Renal cortical epithelial cell (primary cell): ENCODE measurements at places on chromosomes 1 and 21.

DNA sequence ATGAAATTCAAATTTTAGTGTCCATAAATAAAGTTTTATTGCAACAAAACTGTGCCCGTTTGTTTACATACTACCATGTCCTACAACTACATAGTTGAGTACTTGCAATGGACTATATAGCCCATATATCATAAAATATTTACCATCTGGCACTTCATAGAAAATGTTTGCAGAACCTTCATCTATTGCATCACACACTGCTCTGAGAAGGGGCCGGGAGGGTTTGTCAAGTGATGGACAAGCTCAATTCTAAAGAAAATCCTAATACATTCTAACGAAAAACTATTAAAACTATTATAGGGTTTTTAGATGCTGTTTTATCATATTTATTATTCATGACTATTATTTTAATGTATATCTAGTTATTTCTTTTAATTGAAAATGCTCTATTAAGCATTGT lies 35.9 kb downstream of the RGSL1 start:
- no peak for DNase-seq

- no peak for DNase-seq
Measured at GRCh38 chr21:42063191-42063570, 7.9 kb upstream of the UMODL1 start.

- DNase-seq, result no peak
Measured at GRCh38 chr1:101338714-101339430, 102.1 kb downstream of the S1PR1 start.

DNA sequence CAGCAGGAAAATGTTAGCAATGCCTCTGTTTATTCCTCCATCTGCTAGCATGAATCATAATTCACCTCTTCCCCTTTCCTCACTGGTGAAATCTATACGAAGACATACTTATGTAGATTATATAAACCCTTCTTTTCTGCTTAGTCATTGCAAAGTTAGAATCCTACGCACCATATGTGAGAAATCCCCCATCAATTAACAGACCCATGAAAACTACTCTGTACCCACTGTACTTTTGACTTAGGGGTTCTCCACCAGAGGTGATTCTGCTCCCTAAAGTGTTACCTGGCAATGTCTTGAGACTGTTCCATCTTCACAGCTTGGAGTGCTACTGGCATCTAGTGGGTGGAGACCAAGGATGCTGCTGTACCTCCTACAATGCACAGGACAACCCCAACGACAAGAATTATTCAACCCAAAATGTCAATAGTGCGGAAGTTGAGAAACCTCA lies 49.6 kb upstream of the KCTD3 start:
- DNase-seq, result no peak

DNA sequence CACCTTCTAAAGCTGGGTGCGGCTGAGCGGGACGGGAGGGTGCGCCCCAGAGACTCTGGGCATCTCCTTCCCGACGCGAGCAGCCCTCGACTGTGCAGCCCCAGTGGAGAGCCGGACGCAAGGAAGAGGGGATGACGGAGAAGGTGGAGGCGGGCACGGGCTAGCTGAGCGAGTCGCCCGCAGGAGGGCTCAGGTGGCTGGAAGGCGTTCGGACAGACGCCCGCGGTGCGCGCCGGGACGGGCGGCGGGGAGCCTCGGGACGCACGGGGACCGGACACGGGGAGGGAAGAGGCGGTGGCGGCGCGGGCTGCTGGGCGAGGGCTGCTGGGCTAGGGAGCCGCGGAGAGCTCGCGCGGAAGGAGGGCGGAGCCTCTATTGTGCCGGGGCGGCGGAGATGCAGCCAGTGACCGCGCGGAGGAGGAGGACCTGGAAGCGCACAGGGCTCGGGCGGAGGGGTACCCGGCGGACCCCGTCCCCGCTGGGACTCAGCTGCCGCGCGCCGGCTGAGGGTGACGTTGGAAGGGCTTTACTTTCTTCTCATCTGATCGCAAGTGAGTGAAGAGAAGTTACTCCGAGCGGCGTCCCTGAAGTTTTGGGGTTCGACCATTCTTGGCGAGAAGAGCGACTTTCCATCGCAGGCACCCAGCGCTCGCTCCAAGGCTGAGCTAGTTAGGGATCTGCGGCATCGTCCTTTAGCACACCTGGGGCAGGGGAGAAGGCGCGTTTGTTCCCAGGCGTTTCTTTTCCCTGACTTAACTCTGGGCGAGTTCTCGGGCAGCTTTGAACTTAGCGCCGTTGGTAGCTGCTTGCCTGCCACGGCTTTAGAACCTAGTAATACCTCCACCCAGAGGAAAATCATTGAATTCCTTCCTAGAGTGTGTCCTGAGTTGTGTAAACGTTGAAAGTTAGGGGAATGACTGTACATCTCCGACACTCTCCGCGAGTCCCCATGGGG lies at the start of gene OLFML2B:
OLFML2B (minus strand) TSS at position 323 of the 955 bp plus-strand sequence. CDS start 439 bp downstream, outside the sequence.
- peak; percentile 90 for DNase-seq

DNA sequence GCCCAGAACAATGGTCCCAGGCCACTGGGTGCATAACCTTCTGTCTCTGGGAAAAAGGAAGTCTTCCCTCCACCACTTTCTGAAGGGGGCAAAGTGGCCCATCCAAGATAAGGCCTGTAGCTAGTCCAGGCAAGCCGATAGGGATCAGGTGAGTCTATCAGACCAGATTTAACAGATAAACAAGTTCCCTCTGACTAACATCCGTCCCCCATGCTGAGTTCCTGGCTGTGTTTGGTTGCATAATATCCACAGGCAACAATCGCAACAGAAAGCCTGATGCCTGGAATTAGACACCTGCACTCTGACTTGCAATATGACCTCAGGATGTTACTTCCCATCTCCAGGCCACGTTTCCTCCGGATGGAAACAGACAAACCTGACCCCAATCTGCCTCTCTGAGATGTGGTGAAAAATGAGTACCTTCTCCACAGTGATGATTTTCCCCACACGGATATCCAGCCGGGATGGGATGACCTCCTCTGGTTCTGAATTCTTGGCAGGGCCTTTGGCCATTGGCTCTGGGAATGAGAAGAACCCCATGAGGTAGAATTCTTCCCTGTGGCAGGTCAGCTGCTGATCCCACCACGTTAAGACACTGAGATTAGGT lies 36.4 kb downstream of the YARS1 start:
- no peak for DNase-seq

GRCh38 chr1:210332719-210333398 lies 4.2 kb downstream of the HHAT start:
- DNase-seq, result peak; percentile 48

DNA sequence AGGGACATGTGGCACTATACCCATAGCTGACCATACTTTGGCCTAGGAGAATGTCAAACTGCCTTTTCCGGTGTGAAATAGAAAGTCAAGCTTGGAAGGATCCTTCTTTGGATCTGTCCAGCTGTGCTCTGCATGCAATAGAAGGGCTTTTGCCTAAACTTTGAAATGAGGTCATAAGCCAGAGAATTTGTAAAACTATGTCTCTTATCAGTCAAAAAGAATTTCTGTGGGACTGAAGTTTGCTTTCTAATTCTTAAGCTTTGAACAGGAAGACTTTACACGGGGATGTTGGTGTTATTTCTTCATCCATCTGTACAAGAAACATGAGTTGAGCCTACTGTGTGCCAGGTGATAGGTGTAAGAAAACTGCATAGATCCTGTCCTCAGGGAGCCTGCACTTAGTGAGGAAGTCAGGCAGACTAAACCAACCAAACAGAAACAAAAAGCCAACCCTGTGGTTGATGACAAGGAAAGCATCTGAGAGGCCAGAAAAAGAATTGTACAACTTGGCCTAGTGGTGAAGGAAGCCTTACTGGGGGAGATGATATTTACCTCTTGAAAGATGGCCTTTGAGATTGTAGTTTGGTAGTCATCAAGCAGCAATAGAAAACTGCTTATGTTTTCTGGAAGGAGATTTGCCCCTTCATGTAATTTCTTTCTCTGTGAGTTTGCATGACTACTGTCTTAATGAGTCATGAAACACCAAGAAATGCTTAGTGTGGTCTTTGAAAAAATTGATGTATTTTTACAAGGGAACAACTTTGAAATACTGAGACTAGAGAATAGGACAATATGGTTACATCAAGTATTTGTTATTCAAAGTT lies 24.8 kb downstream of the TGFB2 start:
- DNase-seq, result peak; percentile 72

DNA sequence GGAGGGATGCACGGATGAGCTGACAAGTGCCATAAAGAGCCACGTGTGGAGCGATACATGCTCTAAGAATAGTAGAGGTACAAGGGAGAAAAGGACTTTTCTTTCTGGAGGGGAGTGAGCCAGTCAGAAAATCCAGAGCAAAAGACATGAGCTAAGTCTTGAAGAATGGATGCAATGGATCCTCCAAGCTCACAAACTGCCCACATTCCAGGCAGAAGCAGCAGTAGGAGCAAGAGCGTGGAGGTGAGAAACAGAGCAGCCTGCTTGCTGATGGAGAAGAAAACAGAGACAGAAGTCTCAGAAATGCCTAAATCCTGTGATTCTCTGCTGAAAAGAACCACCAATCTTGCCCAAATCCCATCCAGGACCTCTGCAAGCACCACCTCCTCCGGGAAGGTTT lies 78.2 kb upstream of the RALGPS2 start:
- no peak for DNase-seq

- peak; percentile 54 for DNase-seq
Measured at GRCh38 chr1:1132042-1132950, 16.4 kb upstream of the C1orf159 start.

DNA sequence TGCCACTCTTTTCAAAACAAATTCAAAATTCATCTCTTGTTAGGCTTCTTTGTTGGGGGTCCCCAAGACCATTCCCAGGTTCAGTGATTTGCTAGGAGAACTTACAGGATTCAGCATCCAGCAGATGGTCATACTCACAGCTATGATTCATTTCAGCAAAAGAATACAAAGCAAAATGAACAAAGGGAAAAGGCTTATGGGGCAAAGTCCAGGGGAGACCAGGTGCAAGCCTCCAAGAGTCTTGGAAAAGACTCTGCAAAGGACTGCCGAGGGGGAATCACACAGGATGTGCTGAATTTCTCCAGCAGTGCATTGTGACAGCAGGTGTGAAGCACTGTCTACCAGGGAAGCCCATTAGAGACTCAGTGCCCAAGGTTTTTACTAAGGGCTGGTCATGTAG lies 7.3 kb downstream of the TRAF5 start:
- DNase-seq, result no peak

- DNase-seq, result no peak
Measured at GRCh38 chr1:37851782-37852210, 7.6 kb downstream of the MTF1 start.

DNA sequence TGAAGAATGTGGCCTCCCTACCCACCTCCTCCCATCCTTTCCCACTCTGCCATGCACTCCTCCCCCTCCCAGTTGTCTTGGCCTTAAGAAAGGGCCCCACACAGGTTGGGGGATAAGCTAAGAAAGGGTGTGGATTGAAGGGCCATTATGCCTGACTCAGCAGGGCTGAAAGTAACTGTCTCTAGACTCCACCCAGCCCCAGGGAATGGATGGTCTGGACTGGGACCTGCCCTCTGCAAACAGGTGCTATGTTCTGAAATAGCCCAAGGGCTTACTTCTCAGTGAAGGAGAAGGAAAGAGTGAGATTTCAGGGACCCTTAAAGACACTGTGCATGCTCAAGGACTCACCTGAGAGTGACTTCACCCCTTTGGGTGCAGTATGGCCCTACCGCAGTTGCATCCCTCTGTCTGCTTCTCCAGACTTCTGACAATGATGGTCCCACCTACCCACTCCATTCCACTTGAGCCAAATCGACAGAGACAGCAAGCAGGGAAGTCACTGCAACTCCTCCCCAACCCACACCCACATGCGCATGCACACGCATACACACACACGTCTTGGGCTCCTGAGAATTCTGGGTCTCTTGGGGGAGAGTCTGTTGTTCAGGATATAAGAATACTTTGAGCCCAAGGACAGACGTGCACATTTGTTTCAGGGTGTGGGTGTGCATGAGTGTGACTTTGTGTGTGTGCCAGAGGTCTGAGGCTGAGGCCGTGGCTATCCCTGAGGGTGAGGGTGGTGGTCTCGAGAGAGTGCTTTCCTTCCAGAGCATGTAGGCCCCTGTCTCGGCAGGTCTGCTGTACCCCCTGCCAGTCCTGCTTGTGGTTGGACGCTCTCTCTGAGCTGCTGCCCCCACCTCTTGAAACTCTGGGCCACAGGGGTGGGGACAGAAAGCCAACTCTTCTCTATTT lies 231.9 kb downstream of the PTPRU start:
- DNase-seq, result no peak

DNA sequence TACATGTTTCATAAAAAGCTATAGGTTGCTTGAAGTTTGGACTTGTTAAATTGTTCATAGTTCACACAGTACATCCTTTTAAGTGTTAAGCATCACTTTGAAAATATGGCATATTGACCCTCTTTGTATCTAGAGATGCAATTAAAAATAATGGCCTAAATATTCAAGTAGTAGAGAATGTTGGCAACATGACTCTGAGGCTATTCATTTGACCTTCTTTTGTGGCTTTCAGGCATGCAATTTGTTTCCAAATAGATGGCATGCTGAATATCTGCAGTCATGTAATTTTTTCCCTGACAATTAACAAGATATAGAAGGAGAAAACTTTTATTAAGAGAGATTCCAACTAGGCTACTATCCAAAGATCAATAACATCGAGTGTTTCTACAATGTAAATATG lies 230.5 kb upstream of the ZRANB2 start:
- no peak for DNase-seq

DNA sequence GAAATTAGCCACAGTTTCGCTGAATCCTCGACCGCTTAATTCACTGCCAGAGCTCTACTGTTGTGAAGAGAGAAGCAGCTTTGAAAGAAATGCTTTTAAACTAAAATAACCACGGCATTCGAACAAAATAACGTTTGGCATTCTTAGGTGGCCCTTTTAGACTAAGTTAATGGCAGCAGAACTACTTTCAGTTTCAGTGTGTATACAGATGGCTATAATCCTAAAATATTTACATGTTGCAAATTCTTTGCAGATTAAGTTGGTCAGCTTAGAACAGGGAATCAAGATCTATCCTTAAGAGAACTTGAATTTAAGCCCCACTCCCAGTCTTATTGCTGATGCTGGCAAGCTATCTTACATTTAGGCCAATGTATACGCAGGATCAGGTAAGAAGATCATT lies 62.7 kb downstream of the ADSS2 start:
- no peak for DNase-seq

- DNase-seq, result no peak
Measured at GRCh38 chr1:223742856-223743517, 30.6 kb downstream of the CAPN2 start.

DNA sequence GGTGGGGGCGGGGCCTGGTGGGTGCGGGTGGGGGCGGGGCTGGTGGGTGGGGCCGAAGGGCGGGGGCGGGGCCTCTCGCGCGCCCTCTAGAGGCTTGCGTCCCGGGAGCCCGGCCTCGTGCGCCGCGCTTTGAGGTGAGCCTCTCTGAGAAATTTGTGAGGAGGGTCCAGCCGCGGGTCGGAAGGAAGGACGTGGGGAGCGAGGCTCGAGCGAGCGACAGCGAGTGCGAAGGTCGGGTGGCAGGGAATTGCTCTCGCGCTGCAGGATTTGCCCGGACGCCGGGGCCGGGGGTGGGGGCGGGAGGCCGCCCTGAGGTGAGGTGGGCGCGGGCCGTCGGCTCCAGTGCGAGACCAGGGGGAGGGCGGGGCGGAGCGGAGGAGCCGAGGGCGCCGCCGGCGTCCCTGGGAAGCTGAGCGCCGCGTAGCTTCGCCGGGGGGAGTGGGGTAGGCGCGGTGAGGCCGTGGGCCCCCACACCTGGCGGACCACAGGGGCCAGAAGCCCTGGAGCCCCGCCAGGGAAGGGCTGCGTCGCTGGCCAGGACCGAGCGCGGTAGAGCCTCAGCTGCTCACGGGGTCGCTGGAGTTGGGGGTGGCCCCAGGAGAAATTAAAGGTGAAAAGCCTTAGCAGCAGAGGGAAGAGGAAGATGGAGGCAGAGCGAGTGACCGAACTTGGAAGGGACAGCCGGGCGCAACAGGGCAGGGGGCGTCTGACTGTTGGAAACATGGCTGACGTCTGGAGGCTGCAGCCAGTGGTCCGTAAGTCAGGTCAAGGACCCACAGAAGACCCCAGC lies 754 bp upstream of the LSS start:
- DNase-seq, result no peak

- DNase-seq, result peak; percentile 81
Measured at GRCh38 chr1:221517961-221518360, 223.9 kb downstream of the DUSP10 start.
